Stimulated activated CD8-positive, alpha-beta memory T cell treated with anti-CD3 and anti-CD28 coated beads, Interleukin-4, amount 100 ng/mL, for 48 hours (primary cell): ENCODE measurements at places on chromosomes 2 and 18.
A peak's percentile ranks its signal among the peaks of the same experiment; 100 is the strongest.

DNA sequence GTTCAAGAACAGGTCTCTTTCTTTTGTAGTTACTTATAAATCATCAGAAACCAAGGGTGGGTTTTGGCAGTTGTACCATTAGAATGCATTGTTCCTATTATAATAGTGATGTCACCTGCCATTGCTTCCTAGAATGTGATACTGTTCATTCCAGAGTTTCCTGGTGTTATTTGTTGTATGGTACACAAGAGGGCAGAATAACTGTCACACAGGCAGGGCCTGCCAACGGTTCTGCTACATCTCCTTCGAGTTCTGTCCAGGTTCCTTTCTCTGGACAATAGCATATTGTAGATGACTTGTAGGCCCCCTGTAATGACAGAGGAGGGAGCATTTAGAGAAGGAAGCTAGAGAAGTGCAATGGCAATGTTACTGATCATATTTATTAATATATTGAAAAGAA lies 98.3 kb downstream of the KLHL14 start:
- no peak for DNase-seq

DNA sequence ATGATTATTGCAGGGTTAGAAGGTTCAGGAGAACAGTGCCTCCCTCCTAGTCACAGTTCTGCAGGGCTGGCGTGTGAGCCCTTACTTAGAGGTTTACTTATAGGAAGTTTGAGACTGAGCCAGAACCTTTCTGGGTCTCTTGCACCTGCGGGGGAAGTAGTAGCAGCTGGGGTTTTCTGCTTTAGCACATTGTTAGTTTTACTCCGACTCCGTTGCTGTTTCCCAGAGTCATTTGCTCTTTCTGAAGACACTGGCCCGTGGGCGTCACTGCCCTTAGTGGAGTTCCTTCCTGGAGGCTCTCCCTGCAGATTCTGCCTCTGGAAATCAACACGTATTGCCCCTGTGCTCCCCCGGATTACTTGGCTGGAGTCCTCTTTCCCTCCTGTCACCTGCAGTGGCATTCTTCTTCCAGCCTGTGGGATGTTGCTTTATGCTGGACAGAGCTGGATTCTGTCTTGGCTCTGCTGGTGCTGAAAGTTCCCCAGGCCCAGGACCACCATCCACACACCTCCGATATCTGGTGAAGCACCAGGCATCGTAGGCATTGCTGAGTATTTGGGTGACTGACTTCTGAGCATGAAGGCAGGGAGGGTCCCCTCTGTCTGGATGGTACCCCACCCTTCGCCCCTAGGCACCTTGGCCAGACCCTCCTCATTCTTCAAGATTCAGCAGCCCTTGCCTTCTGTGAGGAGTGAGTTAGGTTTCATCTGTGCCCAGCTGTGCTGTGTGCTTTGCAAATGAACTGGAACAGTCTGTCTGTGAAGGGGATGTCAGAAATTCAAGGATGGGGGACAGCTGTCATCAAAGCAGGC lies 51.7 kb downstream of the AGAP1 start:
- DNase-seq: no peak

DNA sequence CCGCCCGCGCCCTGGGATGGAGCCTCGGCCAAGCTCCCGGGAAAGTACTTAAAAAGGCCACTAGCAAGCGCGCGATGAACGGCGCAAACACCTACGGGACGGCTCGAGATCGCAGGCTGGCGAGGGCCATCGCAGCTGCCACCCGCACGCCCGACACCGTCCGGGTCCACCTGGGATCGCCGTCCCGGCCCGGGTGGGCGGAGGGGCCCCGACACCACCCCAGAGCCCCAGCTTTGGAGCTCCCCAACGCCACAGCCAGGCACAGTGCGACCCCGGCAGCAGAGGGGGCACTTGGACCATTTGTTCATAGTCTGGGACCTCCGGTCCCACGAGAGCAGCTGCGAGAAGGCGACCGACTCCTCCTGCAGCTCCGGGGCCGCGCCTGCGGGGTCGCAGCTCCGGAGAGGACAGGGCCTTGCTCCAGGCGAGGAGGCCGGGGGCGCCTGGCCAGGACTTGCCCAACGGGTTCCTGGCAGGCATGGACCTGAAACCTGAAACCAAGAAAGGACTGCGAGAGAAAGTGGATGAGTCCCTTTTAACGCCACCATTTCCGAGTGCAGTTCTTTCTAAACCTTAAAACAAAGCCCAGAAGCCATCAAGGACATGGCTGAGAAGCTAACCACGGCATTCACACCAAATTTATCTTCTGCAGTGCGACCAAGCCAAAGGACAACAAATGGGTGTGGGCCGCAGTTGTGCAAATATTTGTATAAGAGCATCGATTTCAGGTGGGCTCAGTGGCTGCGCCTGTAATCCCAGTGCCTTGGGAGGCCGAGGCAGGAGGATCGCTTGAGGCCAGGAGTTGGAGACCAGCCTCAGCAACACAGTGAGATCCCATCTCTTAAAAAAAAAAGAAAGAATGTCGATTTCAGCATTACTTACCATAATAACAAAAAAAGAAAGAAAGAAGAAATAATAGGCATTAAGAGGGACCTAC lies 54.0 kb upstream of the IMP4 start:
- no peak for DNase-seq

DNA sequence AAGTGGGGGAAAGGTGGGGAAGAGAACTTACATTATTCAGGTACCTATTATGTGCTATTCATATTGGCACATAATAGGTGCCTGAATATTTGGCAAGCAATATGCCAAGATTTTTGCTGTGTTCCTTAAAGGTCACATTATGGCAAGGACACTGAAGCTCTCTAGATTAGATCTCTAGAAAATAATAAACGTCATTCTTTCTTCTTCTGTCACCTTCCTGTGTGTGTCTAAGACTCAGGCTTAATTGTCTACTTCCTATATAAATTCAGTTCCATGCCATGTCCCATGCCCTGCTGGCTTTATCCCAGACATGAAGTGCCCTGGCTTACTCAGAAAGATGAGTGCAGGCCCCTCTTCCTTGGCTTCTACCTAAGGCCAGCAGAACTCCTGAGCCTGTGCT lies 191.1 kb upstream of the CTAGE1 start:
- DNase-seq: no peak

DNA sequence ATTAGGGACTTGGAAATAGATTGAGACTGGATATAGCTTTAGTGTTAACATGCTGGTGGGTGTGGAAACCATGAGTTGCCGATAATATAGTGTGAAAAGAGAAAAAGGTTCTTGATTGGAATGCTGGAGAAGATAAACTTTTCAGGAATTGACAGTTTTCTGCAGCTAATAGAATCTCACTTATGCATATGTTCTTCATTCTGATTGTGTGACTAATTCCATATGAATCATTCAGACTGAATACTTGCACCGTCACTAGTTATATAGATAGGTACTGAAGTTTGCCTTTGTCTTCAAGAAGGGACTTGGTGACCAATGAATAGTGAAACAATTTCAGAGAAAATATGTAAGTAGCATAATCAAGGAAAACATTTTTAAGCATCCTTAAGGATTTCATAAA lies 225.7 kb upstream of the FOSL2 start:
- no peak for DNase-seq

- no peak for DNase-seq
These were observed 206.6 kb downstream of the HAUS1 start for GRCh38 chr18:46310675-46311345.

DNA sequence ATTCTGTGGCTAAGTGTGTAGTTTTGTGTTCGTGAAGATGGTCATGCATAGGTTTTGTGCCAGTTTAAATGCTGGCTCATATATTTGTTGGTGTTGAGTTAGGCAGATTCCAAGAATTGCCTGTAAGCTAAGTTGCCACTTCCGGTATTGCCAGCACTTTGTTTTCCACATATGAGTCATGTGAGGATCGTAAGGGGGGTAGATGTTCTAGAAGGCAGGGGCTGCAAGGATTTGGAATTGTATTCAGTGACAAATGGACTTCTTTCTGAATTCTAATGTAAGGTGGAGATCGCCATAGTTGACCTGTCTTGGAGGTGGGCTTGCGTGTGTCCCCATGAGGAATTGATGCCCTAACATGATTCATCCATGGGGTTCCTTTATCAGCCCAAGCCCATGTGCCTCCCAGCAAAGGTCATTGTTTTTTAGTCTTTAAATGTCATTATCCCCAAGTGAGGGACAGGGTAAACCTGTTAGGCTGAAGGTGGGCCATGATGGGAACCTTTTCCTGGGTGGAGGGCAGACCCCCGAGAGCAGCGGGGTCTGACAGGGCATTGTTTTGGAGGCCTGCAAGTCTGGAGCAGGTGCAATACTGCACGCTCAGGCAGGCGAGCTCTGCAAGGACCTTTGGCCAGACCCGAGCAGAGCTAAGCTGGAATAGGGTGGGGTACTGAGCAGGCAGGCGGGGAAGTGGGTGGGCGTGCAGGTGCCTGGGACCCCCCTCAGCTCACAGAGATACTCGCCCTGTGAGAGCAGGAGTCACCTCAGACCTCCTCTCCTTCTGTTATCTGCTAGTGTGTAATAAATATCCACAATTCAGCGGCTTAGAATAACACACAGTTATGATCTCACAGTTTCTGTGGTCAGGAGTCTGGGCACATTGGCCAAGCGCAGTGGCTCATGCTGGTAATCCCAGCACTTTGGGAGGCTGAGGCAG lies 77.4 kb downstream of the LRRFIP1 start:
- DNase-seq: no peak

DNA sequence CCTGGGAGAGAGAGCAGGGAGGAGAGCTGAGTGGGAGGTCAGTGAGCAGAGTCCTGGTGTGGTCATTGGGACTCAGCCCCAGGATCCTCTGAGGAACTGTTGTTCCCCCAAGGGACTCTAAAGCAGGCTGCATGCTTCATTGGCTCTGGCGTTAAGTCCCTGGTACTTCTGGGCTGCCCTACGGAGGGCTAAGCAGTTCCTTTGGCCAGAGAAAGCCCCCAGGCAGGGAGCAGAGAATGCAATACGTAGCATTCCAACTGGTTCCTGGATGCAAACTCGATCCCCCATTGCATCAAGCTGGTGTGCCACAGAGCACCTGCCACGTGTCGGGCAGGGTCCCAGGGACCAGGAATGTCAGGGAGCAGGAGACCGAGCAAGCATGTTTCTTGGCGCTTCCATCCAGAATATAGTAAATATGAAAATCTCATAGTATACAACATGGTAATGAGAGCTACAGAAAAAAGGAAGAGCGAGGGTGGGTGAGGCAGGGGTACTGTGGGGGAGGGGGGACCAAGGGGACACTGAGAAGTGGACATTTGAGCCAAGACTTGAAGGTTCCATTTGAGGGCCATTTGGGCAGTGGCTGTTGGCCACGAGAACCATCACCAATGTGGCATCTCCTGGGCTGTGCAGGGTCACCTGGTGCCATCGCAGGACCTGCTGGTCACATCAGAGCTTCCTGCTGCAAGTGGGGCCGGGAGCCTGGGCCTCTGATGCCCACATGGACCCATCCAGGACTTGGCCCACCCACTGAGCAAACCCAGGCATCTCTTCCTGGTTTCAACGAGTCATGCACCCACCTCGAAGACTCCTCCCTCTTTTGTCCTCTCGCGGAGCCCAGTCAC lies 160.4 kb downstream of the ASB1 start:
- no peak for DNase-seq

DNA sequence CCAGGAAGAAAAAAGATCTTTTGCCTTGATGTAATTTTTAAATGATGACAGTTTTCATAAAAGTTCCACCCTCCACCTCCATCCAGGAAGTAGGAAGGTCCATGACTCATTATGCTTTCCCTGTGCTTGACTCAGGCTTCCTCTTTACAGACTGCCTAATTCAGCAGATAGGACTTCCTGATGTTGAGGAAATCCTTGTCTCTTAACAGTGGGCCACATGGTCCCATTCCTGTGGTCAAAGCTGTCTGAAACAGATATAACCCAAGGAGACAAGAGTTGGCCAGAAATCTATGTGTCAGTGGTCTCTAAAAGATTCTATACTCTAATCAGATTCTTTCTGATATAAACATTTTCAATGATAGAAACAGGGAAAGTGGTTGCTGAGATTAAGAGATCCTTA lies 119.1 kb downstream of the BAZ2B start:
- DNase-seq: no peak

GRCh38 chr2:200253639-200254038 lies 52.9 kb upstream of the SPATS2L start:
- DNase-seq: no peak

DNA sequence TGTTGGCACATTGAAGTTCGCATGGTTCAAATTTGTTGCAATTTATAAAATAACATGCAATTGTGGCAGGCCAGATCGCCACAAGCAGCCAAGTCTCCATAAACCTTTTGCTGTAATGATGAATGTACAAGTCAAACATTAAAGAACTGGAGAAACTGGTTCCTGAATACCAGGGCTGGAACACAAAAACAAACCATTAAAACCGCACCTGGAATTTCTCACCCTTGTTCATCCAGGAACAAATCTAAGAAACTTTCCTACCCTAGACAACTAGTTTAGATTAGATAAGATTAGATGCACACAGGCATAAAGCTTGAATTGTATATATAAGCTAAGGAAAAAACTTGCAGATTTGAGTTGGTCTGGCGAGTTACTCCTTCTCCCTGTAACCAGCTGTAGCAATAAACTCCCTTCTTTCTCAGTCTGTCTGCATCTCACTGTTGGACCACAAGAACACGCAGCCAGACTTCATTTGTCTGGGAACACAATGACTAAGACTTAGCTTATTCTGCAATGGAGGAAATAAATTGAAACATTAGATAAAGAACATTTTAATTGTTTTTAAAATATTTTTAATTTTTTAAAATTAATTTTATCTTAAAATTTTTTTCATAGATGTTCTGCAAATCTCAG lies 1835.5 kb upstream of the LRRTM1 start:
- DNase-seq: no peak

DNA sequence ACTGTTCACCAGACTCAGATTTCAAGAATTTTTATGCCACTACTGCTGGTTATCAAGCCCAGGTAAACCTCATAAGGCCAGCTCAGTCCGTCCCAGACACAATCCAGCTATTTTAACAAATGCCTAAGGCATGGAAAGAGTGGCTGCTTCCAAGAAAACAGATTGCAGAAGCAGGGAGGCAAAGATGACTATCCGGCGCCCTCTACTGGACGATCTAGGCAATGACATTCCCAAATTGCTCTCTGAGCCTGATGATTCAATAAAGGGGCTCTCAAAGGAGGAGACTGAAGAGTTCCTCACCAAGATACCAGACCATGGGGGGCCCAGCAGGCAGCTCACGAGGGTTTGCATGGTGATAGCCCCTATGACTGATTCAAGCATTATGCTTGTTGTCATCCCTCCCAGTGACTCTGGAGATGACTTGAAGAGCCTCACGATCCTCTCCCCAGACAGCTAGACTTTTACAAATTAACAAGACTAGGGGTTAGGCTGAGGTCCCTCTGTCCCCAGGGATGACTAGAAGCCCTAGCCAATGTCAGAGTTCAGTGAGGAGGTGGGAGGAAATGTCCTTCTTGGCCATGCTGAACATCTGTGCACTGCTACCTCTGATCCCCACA lies 25.0 kb downstream of the SERPINB8 start:
- peak; percentile 72 for DNase-seq

GRCh38 chr2:60746318-60746717 lies 9.8 kb upstream of the PAPOLG start:
- DNase-seq: no peak

DNA sequence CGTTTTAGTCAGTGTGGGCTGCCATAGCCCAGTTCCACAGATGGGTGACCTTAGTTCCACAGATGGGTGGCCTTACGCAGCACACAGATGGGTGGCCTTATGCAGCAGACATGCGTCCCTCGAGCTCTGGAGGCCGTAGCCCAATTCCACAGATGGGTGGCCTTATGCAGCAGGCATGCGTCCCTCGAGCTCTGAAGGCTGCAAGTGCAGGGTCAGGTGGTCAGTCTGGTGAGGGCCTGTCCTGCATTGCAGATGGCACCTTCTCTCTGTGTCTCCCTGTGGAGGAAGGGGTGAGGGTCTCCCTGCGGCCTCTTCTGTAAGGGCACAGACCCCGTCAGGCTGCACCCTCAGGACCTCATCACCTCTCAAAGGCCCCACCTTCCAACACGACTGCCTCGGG lies 189.5 kb upstream of the TPO start:
- DNase-seq: no peak
